ENCODE measurements at places on chromosomes 6 and 20.

DNA sequence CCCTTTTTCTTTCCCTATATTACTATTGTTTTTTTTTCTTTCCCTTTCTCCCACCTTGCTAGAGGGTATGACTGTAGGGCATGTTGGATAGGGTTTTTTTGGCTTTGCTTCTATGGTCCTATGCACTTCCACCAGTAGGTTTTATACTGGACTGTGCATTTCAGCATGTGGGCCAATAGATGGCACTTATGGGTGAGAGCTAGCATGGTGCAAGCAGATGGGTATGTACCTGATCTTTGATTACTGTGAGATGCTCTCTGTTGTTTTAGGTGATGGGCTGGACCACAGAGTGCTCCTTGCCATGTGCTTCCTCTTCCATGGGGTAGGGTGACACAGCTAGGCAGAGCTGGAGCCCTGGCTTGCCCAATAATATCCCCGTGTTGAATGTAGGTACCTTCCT lies 128.5 kb upstream of the CHD6 start:
- DNase-seq = no peak

GRCh38 chr6:137866200-137866913 lies 702 bp upstream of the TNFAIP3 start:
- DNase-seq = no peak

DNA sequence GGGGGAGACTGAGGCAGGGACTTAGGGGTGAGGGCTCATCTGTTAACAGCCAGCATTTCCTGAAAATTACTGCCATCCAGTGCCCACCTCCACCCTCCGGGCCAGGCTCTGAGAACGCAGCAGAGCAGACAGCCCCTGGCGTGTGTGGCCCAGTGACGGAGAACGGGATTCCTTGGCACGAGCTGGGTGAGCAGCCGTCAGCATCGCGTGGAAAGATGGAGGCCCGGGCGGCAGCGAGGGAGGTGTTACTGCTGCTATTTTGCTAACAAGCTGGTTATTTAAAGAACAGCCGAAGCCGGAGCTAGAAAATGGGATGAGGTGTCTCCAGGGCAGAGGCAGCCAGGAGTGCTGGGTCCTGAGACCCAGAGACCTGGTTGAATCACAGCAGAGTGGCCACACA lies 62.7 kb downstream of the DLGAP4 start:
- no peak for DNase-seq

GRCh38 chr6:37620519-37620918 lies 77.2 kb downstream of the MDGA1 start:
- no peak for DNase-seq

DNA sequence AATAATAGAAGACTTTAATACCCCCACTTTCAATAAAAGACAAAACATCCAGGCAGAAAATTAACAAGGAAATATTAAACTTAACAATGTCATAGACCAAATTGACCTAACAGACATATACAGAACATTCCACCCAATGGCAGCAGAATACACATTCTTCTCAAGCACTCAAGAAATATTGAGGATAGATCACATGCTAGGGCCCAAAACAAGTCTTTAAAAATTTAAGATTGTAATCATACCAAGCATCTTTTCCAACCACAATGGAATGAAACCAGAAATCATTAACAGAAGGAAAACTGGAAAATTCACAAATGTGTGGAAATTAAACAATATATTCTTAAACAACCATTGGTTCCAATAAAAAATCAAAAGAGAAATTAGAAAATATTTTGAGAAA lies 161.0 kb downstream of the COL12A1 start:
- DNase-seq = no peak

GRCh38 chr6:146857980-146858347 lies 259.2 kb downstream of the ADGB start:
- no peak for DNase-seq

- DNase-seq = no peak
Observed at GRCh38 chr6:56024931-56025330, 149.5 kb upstream of the BMP5 start.

DNA sequence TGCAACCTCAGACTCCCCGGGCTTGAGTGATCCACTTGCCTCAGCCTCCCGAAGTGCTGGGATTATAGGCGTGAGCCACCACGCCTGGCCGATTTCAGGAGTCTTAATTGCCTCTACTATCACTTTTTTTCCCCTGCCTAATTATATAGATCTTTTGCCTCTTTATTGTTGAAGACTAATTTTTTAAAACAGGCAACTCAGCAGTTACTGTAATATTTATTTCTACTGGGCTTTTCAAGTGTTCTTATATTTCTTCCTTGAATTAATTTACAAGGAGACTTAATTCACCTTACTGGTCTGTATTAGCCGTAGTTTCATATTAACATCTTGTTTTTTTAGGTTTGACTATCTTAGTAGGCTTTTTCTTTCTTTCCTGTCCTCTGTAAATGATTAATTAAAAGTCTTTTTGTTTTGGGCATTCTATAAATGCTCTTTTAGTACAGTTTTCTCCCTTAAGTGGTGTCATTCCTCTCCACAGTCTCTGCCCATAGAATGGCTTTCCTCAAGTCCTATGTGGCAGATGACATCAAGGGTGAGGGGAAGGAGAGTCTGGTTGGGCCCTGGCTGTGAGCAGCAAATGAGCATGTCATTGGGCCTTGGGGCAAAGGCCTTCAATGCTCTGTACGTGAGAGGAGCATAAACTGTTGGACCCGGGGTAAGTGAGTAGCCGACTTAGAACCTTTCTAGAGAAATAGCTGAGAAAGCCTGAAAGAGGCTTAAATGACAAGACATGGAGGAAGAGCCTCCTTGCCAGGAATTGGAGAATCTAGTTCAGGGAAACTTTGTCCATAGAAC lies 36.0 kb downstream of the ANKS1A start:
- no peak for DNase-seq

- no peak for DNase-seq
Observed at GRCh38 chr20:54203281-54203680, 4.6 kb upstream of the PFDN4 start.

DNA sequence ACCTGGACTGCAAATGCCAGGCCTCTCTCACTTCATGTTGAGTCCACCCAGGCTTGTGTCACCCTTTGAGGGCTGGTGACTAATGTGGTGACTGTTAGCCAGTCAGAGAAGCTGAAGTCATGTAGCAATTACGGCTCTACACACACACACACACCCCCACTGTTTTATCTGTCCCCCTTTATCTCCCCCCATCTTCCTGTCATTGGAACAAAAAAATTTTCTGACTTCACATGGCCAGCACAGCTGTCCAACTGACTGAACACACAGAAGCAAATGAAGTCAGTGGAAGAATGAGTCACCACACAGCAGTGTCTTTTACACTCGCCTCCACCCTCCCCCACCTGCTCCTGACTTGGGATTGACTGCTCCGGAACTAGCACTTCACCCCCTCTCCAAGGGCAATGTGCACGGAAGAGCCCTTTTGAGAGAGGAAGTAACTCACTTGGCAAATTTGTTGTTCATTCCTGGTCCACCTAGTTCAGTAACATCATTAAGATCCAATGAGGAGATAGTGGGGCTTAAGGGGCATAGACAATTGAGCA lies 198.0 kb downstream of the RNF144B start:
- no peak for DNase-seq

- no peak for DNase-seq
Observed at GRCh38 chr6:16493802-16494201, 255.4 kb downstream of the GMPR start.

DNA sequence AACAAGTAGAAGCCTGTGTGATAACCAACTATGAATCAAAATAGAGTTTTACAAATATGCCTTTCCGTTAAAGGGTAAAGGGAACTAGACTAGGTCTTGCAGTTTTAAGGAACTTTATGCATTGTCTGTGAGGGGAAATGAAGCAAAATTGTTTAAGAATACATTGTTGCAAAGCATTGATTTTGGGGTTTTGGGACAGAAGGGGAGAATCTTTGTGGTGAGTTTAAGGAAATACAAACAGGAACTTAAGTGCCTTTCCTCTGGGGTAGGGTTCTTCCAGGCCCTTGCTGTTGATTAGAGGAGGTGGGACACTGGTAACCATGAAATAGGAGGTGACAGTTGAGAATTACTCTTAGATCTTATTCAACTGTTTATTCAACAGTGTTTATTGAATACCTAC lies 4.7 kb downstream of the MAPK14 start:
- DNase-seq = no peak

GRCh38 chr20:8803065-8803464 lies 265.8 kb upstream of the PLCB4 start:
- DNase-seq = no peak

DNA sequence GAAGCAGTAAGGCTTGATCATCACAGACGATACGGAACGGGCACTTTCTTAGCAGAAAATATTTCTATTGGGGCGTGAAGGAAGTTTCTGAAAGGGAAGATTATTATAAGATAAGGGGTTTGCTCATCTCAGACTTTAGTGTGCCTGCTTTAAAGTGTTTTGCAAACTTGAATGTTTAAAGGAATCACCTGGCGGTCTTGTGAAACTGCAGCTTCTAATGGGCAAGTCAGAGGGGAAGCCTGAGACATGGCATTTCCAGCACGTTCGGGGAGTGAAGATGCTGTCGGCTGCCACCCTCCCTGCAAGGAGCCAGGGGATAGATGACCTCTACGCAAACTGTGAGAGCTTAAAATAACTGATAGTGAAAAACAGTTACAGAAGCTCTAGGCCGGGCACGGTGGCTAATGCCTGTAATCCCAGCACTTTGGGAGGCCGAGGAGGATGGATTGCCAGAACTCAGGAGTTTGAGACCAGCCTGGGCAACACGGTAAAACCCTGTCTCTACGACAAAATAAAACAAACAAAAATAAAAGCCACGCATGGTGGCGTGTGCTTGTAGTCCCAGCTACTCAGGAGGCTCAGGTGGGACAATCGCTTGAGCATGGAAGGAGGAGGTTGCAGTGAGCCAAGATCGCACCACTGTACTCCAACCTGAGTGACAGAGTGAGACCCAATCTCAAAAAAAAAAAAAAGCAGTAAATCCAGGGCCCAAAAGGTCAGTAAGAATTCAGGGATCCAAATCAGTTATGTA lies 2.3 kb upstream of the KIF16B start:
- DNase-seq = no peak

GRCh38 chr6:42255050-42255449 lies 37.4 kb upstream of the MRPS10 start:
- no peak for DNase-seq

DNA sequence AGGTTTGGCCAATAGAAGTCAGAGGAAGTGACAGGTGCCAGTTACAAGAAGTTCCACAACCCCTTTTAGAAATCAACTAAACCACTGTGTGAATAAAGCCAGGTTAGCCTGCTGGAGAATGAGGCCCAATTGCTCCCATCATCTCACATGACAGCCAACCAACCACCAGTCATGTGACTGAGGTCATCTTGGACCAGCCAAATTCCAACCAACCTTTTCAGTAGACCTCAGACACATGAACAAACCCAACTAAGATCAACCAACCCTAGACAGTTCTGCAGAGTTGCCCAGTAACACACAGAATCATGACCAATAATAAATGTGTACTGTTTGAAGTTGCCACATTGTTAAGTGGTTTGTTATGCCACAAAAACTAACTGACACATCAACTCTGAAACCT lies 44.6 kb upstream of the GGTLC1 start:
- no peak for DNase-seq

- DNase-seq = no peak
Observed at GRCh38 chr20:43925215-43925614, 10.6 kb downstream of the TOX2 start.

- no peak for DNase-seq
Observed at GRCh38 chr20:61970357-61970756, 95.3 kb downstream of the TAF4 start.

DNA sequence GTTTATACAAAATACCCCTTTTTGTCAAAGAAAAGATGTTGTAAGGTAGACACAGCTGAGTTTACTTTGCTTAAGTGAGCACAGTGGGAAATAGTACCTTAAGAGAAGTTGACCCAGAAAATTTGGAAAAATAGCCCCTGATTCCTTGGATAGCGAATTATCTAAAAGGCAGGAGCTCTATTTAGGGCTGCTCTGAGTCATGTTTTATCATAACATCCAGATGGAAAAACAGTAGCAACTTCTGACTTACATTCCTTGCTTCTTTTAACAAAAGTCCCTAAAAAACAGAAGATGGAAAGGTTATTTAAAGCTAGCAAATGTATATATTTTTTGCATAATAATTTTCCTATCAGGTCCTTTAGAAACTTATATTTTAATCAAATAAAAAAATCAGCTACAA lies 59.0 kb downstream of the THEMIS start:
- DNase-seq = no peak

GRCh38 chr6:11595903-11596302 lies 58.4 kb downstream of the TMEM170B start:
- DNase-seq = no peak

- DNase-seq = no peak
Observed at GRCh38 chr6:157049133-157049532, 272.0 kb downstream of the ARID1B start.

GRCh38 chr20:47502271-47503239 lies 868 bp downstream of the NCOA3 start:
- DNase-seq = peak; percentile 18

GRCh38 chr6:53320964-53321363 lies 27.8 kb downstream of the ELOVL5 start:
- DNase-seq = no peak

GRCh38 chr6:31356216-31356945 lies 598 bp downstream of the HLA-B start:
- DNase-seq = no peak

GRCh38 chr6:24719125-24719971 lies at the start of gene C6orf62:
C6orf62 (minus strand) TSS chr6:24719154; CDS start chr6:24718668, 486 bp downstream.
- DNase-seq = peak; percentile 16

DNA sequence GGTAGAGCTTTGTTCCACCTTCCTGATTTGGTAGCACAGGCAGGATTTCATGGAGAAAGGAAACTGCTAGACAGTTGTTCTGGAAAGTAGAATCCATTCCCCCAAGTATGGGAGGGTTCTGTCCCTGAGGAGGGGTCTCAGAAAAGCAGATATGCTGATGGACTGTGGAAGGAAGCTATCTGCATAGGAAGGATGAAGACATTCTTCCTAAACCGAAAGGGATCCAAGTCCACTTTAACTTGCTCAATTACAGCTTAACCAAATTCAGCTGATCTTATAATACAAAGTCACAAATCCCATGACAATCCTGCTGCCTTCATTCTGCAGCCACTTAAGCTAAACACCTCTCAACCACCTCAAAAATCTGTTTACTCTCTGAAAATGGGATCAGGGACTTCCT lies 2.6 kb downstream of the MAN1A1 start:
- DNase-seq = no peak

DNA sequence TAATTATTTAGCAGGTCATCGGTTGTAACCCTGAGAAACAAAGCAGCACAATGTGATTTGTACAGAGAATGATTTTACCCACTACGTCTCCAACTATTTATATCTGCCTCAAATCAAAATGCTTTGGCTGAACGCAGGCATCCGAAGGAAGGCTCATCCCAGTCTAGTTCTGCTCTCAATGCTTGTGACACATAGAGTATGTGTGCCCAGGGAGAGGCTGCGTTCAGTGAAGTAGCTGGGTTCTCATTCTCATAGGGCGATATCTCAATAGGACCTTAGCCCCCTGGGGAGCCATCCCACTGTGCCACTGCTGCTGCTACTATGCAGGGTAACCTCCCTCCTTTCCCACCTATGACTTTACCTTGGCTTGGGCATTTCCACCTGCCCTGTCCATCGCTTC lies 407 bp downstream of the GABRR2 start:
- DNase-seq = no peak

- DNase-seq = no peak
Observed at GRCh38 chr20:38095017-38095686, 61.6 kb downstream of the RPRD1B start.

- DNase-seq = no peak
Observed at GRCh38 chr6:137647762-137648447, 153.7 kb upstream of the OLIG3 start.

GRCh38 chr6:16749516-16750485 lies 11.5 kb downstream of the ATXN1 start:
- DNase-seq = no peak
